Sciatic nerve (tissue), 2 donors: ENCODE measurements at places on chromosomes 2 and 18. TPM values are rescaled to one million over a fixed set of nuclear protein-coding genes. Genes with fewer than 3 reads are reported as not detected.

- no peak for DNase-seq
Observed at GRCh38 chr2:145185696-145186095, 665.8 kb upstream of the ZEB2 start.

- DNase-seq: no peak
Observed at GRCh38 chr2:209878701-209879100, 107.1 kb downstream of the UNC80 start.

- no peak for DNase-seq
Observed at GRCh38 chr2:86223140-86223926, 24.1 kb downstream of the MRPL35 start.

DNA sequence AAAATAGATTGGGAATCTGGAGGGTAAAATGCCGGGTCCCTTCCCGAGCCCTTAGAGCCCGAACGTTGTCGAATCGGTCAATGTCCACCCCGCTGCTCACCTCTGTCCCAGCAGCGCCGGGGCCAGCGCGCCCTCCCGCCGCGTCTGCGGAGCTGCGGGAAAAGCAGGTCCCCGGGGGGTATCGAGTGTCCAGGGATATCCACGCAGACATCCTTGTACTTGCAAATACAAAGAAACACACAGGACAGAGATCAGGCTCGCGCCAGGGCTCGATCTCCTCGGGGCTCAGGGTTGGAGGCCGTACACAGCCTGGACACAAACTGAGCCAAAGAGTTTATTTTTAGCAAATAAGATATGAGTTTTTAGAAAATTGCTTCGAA is 2.3 kb upstream of the GATA6 start:
- no peak for DNase-seq

GRCh38 chr2:52779446-52779845 is 988.2 kb upstream of the CHAC2 start:
- DNase-seq: no peak

GRCh38 chr18:79859314-79859713 is 61.6 kb downstream of the KCNG2 start:
- DNase-seq: no peak

- DNase-seq: no peak
Observed at GRCh38 chr2:11073251-11073650, 82.0 kb upstream of the SLC66A3 start.

- no peak for DNase-seq
Observed at GRCh38 chr2:45707661-45708060, 56.2 kb downstream of the PRKCE start.

DNA sequence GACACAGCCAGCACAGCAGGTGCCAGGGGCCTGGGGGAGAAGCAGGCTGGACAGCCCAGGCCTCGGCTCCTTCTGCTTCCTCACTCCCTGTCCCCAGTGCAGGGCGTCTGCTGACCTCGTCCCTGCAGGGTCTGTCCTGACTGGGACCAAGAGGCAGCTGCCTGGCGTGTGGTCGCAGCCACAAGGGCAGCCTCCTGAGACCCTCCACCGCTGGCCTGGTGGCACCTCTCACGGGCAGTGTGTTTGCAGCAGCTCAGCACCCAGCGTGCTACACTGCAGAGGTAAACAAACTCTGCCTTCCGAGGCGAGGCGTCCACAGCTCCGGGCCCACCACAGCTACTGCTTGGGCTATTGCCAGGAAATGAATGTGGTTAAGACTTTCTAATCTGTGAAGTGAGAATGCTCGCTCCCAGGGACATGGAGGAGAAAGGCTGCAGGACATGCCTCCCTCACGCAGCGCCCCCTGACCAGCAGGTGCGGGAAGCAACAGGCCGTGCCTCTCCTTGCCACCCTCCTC is 46.1 kb upstream of the HPCAL1 start:
- DNase-seq: peak; percentile 44

DNA sequence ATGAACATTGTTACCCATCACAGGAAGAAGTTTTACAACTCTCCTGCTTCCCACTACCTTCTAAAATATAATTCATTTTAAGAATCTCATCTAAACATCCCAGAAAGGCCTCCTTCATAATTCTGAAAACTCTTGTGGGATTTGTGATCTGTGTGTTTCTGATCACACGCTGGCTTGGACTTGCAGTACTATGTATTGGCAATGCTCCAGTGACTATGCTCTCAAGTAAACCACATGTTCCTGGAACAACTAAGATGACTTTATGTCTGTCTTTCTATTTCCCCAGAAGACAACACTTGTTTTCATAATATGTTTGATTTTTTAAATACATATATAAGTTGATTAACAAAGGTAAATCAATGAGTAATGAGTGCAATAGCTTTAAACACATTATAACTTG is 376.6 kb upstream of the NETO1 start:
- DNase-seq: no peak

GRCh38 chr2:154836632-154837031 is 138.1 kb downstream of the KCNJ3 start:
- DNase-seq: no peak

GRCh38 chr18:35311496-35311895 is 21.5 kb upstream of the ZSCAN30 start:
- no peak for DNase-seq

DNA sequence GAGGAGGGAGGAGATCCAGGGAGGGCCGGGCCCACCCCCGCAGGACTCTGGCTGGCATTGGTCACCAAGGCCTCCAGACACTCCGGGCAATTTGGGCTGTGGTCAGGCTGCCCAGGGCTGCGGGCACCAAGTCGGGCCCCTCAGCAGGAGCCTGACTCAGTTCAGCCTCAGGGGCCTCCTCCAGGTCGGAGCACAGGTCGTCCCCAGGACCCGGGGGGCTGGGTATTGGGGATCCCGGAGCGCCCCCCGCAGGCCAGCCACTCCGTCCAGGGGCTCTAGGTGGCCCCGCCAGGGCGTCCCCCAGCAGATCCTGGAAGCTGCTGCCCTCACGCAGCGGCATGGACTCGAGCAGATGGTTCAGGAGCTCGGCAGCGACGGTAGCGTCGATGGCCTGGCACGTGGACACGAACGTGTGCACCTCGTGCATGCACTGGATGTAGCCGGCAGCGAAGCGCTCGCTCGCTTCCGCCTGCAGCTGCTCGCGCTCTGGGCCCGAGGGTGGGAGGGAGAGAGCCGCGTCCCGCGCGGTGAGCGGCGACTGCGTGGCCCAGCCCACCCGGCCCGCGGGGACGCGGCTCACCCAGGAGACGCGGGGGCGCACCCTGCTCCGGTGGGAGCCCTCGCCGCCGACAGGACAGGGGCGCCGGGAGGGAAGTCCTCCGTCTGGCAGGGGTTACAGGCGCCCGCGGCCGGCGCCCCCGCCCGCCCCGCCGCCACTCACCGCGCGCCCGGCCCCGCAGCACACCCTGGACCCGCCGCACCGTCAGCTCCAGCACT is 884 bp downstream of the HES6 start:
- DNase-seq: no peak

GRCh38 chr18:45167631-45168280 is 447.5 kb upstream of the SLC14A2 start:
- DNase-seq: no peak

DNA sequence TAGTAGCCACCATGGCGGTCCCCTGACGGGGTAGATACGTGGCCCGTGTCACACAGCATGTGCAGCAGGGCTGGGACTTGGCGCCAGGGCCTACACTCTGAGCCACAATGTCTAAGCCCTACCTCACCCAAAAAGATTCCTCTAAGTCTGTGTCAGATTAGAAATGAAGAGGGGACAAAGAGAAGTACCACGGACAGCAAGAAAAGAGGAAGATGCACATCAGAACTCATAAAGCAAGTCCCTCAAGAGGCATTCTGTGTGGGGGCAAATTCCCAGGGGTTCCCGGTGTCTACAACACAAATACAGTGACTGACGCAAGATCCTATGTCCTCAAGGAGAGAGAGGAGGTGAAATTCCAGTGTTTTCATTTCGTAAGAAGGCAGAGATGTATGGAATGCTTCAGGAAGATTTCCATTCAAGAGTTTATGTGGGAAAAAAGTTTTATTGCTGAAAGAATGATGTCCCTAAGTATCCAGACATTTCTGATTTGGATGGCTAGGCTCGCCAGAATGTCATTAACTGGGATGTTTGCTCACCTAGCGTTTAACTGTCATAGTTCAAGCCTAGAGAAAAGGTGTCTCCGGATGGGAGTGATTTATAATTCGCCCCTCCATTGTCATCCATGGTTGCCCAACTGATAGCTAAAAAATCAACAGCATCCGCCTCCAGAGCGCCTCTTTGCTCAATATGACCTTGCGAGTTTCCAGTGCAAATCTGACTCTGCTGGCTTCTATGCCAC is 75.6 kb upstream of the CHMP1B start:
- DNase-seq: no peak

DNA sequence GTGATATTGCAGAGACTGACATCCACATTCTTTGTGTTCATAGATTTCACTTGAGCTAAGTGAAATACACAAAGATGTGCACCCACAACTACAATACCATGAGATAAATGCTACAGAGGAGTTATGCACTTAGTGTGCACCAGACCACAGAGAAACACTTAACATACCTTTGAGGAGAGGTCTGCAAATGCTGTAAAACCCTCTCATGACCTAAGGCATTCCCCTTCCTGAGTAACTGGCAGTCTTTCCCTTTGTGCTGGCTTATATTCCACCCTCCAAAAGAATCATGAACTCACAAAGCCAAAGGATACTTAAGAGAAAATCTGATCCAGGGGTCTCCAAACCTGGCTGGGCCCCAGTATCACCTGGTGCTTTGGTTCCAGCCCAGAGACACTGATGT is 16.2 kb downstream of the NXPH2 start:
- DNase-seq: no peak

- DNase-seq: no peak
Observed at GRCh38 chr2:168692132-168692744, 110.2 kb upstream of the NOSTRIN start.

DNA sequence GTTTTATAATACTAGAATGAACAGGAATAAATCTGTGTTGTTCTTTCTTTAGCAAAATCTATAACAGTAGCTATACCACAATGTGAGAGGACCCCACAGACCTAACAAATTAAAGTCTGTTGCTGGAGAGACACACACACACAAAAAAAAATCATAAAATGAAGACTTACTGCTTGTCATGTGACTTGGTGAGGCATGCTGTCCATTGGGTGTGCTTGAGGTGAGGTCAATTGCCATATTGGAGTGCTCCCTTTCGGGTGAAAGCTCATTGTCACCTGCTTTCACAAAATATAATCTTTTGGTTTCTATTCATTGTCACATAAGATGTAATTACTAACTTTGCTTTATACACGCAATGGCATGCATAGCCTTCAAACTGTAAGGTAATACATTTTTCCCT is 3.9 kb downstream of the IKZF2 start:
- DNase-seq: no peak

GRCh38 chr2:11391942-11392266 is 47.5 kb upstream of the ROCK2 start:
- DNase-seq: no peak

DNA sequence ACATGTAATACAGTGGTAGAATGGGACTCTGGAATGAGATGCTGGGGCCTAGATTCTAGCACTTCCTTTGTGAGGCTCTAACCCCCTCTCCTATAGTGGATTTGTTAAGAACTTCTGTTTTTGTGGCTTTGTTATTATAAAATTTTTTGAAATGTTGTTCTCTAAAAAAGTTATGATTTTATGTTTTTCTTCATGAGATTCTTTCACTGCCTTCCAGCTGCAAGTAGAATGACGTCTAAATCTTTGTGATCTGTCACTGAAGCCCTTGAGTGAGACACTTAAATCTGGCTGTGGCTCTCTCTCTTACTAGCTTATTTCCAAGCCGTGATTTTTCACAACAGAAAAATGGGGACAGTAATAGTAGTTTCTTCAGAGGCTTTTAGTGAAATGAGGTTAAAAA is 1.6 kb downstream of the CASP8 start:
- DNase-seq: no peak

GRCh38 chr2:119744335-119744939 is 15.3 kb upstream of the PTPN4 start:
- no peak for DNase-seq

GRCh38 chr2:20576598-20577115 is 74.2 kb downstream of the HS1BP3 start:
- no peak for DNase-seq

DNA sequence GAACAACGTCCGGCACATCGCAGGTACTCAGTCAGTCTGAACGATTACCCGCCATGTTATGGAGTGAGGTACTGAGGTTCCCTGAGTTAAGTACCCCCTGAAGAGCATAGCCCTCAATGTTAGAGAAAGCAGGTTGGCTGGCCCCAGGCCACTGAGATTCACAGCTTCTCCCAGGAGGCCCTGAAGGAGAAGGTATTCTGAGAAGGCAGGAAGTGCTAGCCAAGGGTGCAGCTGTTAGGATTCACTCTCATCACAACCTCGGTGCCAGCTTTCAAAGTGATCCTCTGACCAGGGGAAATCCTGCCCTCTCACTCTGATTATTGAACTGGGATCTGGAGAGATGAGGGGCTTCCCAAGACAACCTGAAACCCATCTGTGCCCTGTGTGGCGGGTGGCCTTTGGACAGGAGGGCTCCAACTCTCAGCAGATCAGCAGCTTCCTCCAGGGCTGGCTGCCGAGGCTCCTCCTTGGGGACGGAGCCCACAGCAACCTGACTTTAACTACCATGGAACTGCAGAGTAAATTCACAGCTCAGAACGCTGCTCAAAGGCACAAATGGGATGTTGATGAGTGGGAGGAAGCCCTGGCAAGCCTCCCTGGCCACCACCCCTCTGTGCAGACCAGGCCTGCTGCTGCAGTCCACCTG is 7.8 kb downstream of the EHD3 start:
- DNase-seq: no peak

DNA sequence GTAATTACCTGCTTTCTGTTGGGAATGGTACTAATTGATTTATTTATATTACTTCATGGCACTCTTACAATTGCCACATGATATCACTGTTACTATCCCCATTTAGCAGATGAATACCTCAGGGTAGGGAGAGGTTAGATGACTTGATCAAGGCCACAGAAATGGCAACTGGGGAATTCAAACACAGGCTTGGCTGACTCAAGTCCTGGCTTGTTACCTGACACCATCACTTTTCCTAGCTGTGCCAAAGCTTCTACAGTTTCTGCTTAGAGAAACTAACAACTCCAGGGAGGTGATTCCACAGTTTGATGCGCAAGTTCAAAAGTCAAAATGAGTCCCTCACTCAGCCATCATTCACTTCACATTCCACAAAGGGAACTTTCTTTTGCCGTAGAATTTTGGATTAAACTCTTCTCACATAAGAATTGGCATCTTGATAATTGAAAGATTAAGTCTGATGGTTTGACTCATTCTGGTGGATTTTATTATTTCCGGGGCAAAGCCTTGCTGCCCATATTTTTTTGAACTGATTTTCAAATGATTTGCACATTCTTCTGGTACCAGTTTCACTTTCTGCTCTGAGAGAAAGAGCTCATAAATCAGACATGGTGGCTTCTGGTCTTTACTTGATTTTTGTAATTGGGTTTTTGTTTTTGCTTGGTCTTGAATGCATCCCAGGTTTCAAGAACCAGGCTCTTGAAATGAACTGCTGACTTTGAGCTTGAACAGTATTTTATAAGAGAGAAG is 656.8 kb downstream of the BCL11A start:
- no peak for DNase-seq

GRCh38 chr18:61606068-61606660 is 272.9 kb downstream of the CDH20 start:
- no peak for DNase-seq

SERPINB12 gene
- not detected for total RNA-seq

ASPRV1 gene
- total RNA-seq: 5.6 TPM

CFC1 gene
- not detected for total RNA-seq

TUBA4B gene
- total RNA-seq: not detected

SERPINB13 gene
- total RNA-seq: not detected

KIF5C gene
- total RNA-seq: 62.7 TPM

PROKR1 gene
- total RNA-seq: 0.18 TPM

SCG2 gene
- total RNA-seq: 0.80 TPM

MAPK4 gene
- total RNA-seq: 0.89 TPM

PLB1 gene
- total RNA-seq: 5.5 TPM

ALPG gene
- not detected for total RNA-seq

VWC2L gene
- not detected for total RNA-seq

C2orf78 gene
- total RNA-seq: not detected
